ENCODE measurements at places on chromosomes 7 and 10.
A peak's percentile ranks its signal among the peaks of the same experiment; 100 is the strongest.

- peak; percentile 54 for DNase-seq
These were observed 740 bp downstream of the ANXA7 start for GRCh38 chr10:73413108-73413527.

GRCh38 chr7:128217967-128218652 lies 23.0 kb upstream of the LEP start:
- no peak for DNase-seq

DNA sequence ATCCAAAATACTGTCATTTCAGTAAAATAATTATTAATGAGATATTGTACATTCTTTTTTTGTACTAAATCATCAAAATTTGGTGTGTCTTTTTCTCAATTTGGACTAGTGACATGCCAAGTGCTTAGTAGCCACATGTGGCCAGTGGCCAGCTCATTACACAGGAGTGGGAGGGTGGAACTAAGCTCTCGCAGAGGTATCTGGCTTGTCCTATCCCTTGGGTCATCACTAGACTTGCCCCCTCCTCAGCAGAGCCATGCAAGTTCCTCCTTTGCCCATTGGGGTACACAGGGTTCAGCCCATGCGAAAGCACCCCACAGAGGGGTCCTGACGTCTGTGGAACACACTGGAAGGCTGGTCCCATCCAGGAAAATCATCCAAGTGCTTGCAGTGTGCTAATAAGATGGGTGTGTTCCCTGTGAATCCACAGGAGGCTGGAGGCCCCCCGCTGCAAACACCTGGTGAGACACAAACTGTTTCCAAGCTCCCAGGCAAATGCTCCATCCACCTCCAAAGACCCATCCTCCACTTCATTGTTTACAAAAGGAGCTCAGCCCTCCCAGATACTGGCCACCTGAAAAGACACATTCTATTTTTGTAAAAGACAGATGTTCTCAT lies 1.3 kb downstream of the ARHGAP22 start:
- DNase-seq, result no peak

- DNase-seq, result no peak
These were observed 35.0 kb upstream of the DAGLB start for GRCh38 chr7:6482743-6483119.

- peak; percentile 58 for DNase-seq
These were observed 29.3 kb upstream of the SH3PXD2A start for GRCh38 chr10:103884681-103885139.

- DNase-seq, result no peak
These were observed 35.5 kb downstream of the SORCS1 start for GRCh38 chr10:107129000-107129399.

GRCh38 chr7:23434147-23434917 lies 36.0 kb downstream of the IGF2BP3 start:
- no peak for DNase-seq

- no peak for DNase-seq
These were observed 155.9 kb downstream of the FGFR2 start for GRCh38 chr10:121442086-121442935.

DNA sequence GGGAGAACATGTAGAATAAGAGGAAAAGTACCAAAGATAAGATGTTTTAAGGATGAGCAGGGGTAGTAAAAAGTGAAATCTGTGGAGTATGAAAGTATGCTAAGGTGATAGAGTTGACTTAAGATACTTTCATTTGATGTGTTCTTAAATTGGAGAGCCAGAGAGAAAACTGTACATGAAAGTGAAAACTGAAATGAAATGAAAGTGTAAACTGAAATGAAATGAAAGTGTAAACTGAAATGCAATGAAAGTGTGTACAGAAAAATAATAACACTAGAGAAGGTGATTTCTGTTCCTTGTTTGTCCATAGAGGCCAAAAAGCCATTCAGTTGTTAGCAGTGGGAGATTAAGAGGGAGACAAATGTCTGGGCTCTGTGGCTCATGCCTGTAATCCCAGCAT lies 17.5 kb downstream of the AHR start:
- no peak for DNase-seq
